ENCODE measurements at places on chromosomes 2 and 18.

GRCh38 chr2:128637481-128638155, 318.9 kb upstream of the HS6ST1 start:
- DNase-seq, result no peak

- no peak for DNase-seq
Measured at GRCh38 chr2:19893520-19894133, 8.2 kb downstream of the TTC32 start.

DNA sequence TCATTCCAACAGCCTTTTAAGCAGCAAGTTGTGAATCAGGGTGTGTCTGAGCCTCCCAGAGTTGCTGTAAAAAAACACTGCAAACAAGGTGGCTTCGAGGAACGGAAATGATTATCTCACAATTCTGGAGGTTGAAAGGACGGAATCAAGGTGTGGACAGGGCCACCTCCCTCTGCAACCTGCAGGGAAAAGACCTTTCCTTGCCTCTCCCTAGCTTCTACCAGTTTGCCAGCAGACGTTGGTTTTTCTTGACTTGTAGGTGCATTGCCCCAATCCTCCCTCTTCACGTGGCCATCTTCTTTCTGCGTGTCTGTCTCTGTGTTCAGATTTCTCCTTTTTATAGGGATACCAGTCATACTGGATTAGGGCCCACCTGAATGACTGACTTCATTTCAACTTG, 24.8 kb upstream of the TMEM131 start:
- DNase-seq, result no peak

GRCh38 chr2:62467475-62468321, 38.3 kb downstream of the TMEM17 start:
- DNase-seq, result no peak

- DNase-seq, result no peak
Measured at GRCh38 chr2:239283961-239284795, 116.6 kb downstream of the HDAC4 start.

- DNase-seq, result no peak
Measured at GRCh38 chr18:3665204-3665603, 215.2 kb downstream of the TGIF1 start.

DNA sequence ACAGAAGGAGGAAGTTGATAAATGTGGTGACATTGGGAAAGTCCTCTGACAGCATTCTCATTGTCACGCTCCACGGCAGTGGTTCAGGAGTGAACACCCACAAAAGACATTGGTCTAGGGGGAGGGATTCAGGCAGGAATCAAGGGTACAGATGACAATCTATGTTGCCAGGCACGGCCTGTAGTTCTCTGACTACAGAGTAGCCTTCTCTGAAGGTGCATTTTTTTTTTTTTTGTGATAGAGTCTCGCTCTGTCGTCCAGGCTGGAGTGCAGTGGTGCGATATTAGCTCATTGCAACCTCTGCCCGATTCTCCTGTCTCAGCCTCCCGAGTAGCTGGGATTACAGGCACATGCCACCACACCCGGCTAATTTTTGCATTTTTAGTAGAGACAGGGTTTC, 7.4 kb upstream of the MOB1A start:
- DNase-seq, result no peak

DNA sequence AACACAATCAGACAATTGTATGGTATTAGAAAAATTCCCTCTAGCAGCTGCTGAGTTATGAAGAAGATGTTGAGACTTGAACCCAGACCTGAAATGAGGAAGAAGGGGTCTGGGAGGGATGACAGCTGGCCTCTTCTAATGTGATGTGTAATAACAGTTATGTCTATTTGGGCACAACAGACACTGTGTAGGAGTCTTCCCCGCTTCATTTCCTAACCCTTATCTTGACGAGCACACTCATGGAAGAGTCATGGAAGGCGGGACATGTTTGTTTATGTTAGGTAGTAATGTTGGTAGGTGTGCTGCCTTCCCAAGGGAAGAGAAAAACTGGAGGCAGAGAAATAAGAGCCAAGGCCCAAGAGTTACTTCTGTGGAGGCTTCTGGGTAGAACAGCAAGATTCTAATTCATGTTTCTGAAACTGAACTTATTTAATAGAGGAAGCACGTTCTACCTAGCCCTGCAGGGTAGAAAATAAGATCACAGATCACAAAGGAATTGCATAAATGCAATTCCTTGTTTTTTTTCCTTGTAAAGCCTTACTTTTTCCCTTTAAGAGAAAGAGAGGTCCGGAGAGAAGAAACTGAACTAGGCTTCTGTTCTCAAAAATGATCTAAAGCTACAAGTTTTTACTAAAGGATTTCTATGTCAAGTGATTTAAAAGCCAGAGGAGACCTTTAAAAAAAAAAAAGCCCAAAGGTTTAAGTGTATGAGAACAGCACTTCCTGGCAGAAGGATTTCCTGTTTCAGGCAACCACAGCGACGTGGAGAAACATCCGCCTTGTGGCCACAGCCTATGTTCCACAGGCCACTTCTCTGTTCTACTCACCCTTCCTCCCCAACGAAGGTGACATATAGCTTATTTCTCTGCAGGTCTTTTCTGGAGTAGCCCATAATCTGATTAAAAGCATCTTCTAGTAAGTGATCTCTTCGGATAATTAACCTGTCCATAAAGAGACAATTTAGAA, 68.5 kb upstream of the STK17B start:
- peak; percentile 82 for DNase-seq

DNA sequence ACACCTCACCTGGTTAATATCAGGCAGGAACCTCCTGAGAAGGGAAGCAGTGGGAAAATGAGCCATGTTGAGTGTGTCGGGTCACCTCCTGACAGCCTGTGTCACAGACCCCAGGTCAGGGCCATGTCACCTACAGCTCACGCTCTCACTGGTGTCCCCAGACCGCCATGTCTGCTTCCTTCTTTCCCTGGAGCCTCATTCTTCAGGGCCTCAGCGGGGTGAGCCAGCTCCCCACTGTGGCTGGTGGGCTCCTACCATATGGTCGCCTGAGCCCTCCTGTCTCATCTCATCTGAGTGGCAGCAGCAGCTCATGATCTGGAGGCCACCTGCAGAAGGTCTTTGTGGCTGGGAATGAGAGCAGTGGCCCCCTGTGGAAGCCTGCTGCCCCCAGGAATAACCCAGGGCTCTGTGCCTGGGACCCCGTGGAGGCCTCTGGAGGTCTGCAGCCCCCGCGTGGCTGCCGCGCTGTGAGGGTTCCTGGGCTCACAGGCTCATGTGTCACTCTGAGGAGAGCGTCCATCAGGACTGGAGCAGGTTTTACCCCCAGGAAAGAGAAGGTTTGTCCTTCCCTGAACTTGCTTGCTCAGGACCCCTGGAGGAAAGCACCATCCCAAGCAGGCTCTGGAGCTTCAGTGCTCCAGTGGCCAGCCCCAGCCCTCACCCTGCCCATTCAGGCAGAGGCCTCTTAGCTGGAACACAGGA, 56.4 kb downstream of the FAM168B start:
- no peak for DNase-seq

DNA sequence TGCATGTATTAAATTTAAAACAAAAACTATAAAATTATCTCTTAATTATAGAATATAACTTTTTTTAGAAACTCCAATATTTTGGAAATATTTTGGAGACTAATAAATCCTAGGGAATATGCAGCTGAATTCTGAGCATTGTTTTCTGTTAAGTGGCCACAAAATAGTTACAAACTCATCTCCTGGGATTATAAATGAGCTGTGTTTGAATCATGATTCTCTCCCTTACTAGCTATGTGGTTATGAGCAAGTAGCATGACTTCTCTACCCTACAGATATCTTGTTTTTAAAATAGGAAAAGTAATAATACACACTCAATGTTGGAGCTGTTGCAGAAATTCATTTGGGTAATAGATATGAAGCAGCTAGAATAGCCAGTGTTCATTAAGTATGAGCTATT, 137.9 kb upstream of the ITGA4 start:
- no peak for DNase-seq
